Femur (tissue), 1 donor: ENCODE measurements at places on chromosomes 12 and 14.

- DNase-seq: no peak
These were observed 12.1 kb upstream of the LRTM2 start for GRCh38 chr12:1808036-1808797.

DNA sequence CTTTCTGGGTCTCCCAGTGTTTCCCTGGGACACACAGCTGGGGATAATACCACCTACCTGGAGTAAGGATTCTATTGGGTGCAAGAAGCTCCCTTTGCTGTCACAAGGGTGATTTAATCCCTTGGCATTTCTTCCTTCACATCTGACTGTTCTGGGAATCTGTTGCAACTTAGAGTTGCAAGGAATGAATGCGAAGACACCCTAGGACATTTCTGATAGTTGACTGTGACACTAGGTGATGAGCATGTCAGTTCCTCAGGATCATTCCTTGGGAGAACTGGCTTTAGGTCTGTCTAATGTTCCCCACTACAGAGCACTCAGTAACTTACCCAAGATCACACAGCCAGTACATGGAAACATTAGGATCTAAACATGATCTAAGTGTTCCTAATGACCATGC is 593.6 kb downstream of the NRXN3 start:
- no peak for DNase-seq

- DNase-seq: no peak
These were observed at the start of gene PTPRB for GRCh38 chr12:70637303-70638085. TSS of gene PTPRB (minus strand) at chr12:70637429. CDS start at chr12:70637395, 34 bp downstream.

DNA sequence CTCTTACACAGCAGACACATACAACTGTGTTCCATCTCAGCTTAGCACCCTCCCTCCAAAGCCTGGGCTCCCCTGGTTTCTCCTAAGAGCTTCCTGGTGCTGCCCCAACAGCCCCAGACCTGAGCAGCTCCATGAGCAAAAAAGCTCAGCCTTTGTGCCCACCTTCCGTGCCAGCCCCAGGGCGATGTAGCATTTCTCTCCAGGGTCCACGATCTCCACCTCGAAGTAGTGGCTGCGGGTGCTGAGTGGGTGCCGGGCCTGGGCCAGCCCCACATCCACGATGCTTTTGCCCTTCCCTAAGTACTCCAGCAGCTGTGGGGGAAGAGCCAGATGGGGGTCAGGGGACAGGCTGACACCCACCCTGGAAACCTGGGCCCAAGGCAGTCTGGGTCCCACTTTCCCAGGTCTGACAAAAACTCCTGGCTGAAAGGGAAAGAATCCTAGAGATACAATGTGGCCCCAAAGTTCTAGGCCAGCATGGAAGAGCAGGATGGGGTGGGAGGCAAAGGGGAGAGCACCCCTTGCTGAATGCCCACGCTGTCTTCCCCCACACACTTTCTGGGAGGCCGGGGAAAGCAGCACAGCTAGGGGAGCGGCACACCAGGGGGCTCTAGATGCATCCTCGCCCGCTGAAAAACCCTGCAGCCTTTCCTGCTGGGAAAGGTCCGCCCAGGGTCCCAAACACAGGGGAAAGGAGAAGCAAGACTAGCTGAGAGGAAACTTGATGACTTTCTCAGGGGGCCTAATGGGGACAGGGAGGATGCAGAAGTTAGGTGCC is 11.0 kb downstream of the SPRYD3 start:
- peak; percentile 21 for DNase-seq

DNA sequence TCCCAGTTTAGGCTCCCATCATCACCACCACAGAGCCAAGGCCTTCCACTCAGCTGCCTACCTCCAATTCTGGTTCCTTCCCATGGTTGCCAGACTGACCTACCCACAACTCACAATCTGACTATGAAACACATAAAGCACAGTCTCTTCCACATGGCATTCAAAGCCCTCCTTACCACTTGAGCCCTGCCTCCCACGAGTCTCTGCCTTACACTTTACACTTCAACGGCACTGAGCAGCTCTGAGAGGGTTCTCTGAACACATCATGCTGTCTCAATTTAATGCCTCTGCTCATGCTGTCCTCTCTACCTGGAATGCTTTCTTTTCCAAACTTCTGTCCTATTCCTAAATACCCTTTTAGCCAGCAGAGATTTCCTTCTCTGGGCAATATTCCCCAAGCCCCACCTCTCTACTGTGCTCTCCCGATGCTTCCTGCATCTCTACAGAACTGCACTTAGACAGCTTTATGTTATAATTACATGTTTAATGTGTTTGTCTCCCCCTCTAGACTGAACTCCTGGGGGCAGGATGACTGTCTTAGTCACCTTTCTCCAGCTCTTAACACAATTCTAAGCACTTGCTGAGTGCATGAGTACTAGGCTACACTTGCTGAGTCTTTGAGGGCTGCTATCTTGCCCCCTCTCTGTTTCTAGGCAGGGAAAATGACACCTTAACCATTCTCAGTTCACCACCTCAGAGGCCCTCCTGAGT is 23.5 kb downstream of the FMNL3 start:
- DNase-seq: no peak

- DNase-seq: no peak
These were observed 38.5 kb downstream of the C12orf75 start for GRCh38 chr12:105369014-105369413.

DNA sequence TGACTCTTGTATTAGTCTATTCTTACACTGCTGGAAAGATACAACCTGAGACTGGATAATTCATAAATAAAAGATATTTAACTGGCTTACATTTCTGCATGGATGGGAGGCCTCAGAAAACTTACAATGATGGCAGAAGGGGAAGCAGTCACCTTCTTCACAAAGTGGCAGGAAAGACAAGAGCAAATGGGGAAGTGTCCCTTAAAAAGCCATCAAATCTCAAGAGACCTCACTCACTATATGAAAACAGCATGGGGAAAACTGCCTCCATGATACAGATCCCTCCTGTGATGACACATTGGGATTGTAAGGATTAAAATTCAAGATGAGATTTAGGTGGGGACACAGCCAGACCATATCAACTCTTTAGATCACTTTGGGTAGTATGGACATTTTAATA is 83.7 kb downstream of the TMTC3 start:
- no peak for DNase-seq

- no peak for DNase-seq
These were observed 18.0 kb upstream of the APPL2 start for GRCh38 chr12:105253866-105254513.

GRCh38 chr12:112218150-112218549 is 92.8 kb downstream of the TRAFD1 start:
- no peak for DNase-seq

DNA sequence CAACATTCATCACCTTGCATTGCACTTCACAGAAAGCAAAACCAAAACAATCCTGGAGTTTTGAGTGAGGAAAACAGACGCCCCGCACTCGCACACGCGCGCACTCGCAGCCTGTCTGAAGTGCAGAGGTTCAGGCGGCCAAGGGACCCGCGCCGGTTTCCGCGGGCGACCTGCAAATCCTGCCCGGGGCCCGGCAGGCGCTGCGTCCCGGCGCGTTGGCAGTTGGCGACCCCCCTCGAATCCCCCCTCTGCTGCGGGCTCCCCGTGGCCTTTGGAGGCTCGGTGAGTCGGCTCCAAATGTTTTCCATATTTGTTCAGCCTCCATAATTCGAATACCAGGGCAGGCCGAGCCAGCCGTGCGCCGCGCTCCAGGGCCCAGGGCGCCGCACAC is at the start of gene SSPN:
TSS of gene SSPN (plus strand) at position 324 of the 391 bp plus-strand sequence. CDS start 100 bp downstream, outside the sequence.
- peak; percentile 89 for DNase-seq

- no peak for DNase-seq
These were observed 505.4 kb downstream of the CCER1 start for GRCh38 chr12:90449611-90450010.

DNA sequence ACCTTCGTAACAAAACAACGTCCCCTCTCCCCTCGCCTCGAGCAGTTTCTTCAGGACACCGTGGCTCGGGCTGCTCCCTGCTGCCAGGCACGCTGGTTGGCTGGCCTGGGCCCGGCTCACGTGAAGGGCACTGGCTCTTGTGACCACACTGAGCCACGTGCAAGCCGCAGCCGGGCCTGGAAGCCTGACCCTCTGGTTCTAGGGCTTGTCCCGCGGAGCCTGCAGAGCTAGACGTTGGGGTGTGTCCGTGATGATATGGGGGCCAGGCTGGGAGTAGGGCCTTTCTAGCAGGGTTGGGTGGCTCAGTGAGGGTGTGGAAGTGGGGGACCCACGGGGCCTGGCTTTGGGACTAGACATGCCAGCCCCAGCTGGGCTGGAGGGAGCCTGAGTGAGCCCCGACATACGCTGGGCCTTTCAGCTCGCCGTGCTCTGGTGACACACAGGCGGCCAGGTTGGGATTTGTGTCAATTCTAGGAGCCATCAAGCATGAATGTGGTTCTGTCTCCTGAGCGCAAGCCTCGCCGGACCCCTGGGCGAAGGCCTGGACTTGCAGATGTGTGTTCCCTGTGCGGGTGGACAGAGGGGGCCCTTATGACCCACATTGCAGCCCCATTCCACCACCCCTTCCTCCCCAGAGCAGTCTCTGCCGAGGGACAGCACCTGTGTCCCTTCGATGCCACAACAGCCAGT is 13.6 kb upstream of the AMN start:
- no peak for DNase-seq

DNA sequence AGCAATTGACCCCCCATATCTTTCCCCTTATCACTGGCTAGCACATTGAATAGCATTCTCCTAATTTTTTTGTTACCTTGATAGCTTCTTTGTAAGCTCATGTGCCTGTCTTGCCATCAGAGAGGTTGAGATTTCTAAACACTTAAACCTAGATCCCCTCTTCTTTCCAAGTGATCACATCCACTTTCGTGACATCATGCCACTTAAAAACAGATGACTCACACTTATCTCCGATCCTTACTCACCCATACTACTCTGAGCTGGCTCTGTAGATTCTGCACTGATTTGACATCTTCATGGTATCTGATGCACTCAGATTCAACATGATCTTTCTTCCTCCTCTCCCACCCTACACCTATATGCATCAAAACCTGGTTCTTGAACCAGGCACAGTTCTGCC is 10.5 kb downstream of the GPR137C start:
- DNase-seq: no peak

- DNase-seq: no peak
These were observed 70.8 kb upstream of the TMCC3 start for GRCh38 chr12:94721173-94721572.

DNA sequence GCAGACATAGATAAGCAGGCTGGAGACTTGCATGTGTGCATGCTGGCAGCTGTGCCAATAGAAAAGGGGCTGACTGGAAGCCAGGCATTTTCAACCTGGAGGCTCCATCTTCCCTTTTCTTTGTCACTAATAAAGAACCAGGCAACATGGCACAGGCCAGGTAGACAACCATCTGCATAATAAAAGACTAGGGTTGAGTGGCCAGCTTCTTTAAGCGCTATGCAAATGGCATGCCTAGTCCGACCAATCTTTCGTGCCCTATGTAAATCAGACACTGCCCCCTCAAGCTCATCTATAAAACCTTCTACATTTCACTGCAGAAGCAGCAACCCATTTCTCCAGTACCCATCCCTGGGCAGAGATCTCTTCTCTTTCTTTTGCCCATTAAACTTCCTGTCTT is 4.6 kb upstream of the KLRC1 start:
- DNase-seq: no peak

DNA sequence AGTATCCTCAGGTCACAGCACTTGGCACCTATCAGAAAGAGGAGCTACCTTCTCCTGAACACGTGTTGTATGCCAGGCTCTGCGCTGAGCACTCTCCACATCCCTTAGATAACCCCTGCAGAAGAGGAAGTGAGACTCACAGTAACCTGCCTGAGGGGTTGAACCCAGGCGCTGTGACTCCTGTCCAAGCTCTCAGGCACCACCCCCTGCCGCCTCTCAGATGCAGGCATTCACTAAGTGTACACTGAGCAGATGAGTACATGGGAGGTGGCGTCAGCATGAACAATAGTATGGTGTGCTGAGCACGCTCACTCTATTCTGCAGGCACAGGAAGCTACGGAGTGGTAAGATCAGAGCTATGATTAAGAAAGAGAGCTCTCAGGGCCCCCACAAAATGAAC is 21.0 kb upstream of the RIC8B start:
- DNase-seq: no peak

DNA sequence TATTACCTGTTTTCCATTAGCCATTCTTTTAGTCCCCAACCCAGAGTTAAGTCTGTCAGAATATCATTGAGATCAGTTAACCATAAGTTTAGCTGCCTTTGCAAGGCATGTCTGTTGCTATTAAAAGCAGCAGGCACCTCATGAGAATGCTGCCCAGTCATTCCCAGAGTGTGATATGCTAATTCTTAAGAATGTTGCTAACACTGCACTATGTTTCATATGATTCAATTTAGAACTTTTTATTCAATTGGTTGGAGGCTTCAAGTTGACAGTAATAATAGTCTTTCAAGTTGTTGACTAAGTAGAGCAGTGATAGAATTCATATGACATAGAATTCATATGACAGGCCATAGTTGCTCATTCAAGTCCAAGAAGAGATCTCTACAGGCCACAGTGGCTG is 292.3 kb downstream of the FUT8 start:
- no peak for DNase-seq

DNA sequence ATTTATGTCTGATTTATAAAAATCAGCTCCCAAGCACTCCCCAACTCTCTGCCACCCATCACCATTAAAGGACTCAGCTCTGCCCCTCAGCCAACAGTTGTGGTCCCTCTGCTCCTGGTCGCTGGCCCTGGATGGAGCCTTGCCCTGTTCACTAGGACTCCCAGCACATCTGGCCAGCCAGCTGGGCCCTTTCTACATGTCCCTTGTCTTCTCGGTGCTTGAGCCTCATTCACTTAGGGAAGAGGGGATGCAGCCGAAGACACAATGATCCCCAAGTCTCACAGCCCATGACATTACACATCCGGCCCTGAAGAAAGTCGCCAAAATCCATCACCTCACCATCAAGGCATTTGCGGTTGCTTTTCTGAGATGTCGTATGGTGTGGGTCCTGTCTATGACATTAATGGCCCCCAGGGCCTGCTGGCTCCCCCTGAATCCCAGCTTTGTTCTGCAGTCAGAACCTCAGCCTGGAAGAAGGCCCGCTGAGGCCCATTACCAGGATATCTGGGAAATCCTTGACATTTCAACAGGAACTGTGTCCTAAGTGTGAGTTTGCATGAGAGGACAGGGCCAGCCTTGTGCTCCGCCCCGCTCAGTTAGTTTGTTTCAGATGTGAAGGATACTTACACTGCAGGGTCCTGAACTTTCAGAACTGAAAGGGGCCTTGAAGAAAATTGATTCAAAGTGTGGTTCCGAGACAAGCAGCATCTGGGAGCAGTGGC is 19.1 kb downstream of the TSPAN11 start:
- DNase-seq: no peak

- DNase-seq: no peak
These were observed 97.4 kb downstream of the PLCZ1 start for GRCh38 chr12:18640321-18640955.

GRCh38 chr12:52364901-52365489 is 2.3 kb downstream of the KRT85 start:
- no peak for DNase-seq

GRCh38 chr14:104293851-104294627 is 155.7 kb downstream of the KIF26A start:
- DNase-seq: no peak

DNA sequence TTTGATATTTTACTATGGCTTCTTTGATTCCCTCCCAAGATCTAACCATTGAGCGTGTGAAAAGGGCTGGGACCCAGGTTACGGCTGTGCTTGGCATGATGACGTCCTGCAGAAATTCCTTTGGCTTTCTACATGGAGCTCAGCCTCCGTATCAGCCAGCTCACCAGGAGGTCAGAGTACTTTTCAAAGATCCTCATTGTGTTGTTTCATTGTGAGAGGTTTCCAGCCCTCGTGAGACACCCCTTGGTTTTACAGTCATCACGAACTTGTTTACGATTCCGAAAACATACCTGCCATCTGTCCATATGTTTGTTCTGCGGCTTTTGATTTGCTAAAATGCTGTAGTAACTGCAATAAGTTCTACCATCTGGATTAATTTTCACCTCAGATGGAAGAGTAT is 453.1 kb downstream of the TMEM121 start:
- DNase-seq: no peak

GRCh38 chr12:46470036-46470627 is 97.6 kb upstream of the SLC38A2 start:
- no peak for DNase-seq
